GF-D8 (cell line): ENCODE measurements at places on chromosomes 11 and 22.
A peak's percentile ranks its signal among the peaks of the same experiment; 100 is the strongest.

- no peak for DNase-seq
Observed at GRCh38 chr11:35247863-35248262, 108.9 kb downstream of the CD44 start.

- no peak for DNase-seq
Observed at GRCh38 chr11:7642747-7643146, 30.6 kb downstream of the CYB5R2 start.

DNA sequence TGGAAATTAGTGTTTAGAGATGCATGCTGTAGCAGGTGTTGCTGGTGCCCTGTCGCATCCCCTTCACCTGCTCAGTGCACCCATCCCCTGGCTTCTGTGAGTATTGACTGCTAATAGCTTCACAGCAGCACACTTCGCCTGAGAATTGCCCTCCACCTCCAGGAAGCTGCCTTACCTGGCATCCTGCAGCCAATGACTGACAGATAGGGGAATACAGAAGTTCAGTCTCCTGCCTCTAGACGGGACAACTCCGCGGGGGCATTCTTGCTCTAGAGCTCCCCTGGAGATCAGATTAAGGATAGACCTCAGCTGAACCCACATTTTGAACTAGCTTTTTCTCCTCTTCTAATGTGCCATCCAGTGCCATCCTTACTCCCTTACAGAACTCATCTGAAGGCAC, 9.3 kb upstream of the CD3E start:
- no peak for DNase-seq

- DNase-seq = peak; percentile 79
Observed at GRCh38 chr11:74783241-74783871, 34.7 kb downstream of the RNF169 start.

- DNase-seq = no peak
Observed at GRCh38 chr11:59193587-59194130, 19.1 kb downstream of the MPEG1 start.
